NCI-H1930 (cell line): ENCODE measurements at places on chromosomes 1 and 21.
A peak's percentile ranks its signal among the peaks of the same experiment; 100 is the strongest.

DNA sequence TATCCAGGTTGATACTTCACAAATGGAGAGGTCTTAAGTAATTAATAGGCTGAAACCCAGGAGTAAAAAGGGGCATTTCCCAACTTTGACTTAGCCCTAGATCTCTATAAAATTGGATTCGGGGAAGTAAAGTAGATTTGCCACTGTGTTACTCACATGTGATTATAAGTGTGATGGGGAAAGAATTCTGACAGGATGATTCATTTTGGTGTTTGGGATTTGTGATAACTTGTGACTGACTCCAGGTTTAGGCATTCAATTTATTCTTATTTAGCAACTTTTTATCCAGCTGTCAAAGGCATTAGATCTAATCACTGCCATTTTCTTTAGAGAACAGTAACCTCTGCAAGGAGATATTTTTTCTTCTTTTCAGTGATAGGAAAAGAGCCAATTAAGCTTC, 175.5 kb downstream of the ASTN1 start:
- no peak for DNase-seq

- DNase-seq = peak; percentile 5
These were observed 40.8 kb upstream of the KCTD3 start for GRCh38 chr1:215526147-215526845.

GRCh38 chr1:53442299-53442698, 16.9 kb upstream of the DMRTB1 start:
- no peak for DNase-seq

GRCh38 chr1:10788592-10789006, 7.8 kb downstream of the CASZ1 start:
- no peak for DNase-seq

- no peak for DNase-seq
These were observed 48.7 kb downstream of the SPSB1 start for GRCh38 chr1:9341301-9341845.

DNA sequence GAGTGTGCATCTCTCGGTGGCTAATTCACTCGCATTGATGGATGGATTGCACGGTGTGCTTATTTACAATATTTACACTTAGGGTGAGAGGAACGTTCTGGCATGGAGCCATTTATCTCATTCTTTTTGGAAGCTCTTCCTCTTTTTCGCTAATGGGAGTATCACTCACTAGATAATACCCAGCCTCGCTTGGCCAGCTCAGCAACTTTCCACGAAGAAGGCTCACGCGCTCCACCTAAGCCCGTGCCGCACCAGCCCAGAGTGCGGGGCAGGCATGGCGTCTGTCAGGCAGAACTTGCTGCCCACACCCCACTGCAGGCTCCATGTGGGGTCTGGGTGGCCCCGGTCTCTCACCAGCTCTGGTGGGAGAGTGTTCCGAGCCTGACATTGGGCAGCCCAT, 484.9 kb downstream of the NPHP4 start:
- no peak for DNase-seq

- DNase-seq = no peak
These were observed 43.1 kb downstream of the FOXO6 start for GRCh38 chr1:41404308-41404761.

GRCh38 chr1:61450454-61450853, 274.5 kb downstream of the TM2D1 start:
- no peak for DNase-seq

GRCh38 chr21:46404306-46404705, 54.4 kb upstream of the DIP2A start:
- DNase-seq = no peak

GRCh38 chr1:224897529-224898327, 31.7 kb upstream of the DNAH14 start:
- DNase-seq = no peak

DNA sequence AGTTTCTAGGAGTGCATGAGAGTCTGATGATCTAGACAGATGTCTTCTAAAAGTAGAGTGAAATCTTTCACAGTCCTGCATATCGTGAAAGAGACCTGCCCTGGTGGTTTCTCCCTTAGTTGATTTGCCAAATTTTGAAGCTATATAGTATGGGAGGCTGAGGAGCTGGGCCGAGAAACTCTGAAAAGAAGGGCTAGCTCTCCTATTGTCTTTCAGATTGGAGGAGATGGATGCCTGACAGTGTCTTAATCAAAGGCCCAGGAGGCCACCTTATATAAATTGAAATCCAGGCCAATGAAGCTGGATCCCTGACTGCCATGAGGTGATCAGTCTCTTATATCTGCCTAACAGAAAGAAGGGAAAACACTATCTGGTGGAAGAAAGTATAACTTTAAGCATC, 18.4 kb upstream of the CD84 start:
- no peak for DNase-seq

GRCh38 chr1:22815421-22816066, 104.9 kb downstream of the EPHB2 start:
- DNase-seq = no peak

DNA sequence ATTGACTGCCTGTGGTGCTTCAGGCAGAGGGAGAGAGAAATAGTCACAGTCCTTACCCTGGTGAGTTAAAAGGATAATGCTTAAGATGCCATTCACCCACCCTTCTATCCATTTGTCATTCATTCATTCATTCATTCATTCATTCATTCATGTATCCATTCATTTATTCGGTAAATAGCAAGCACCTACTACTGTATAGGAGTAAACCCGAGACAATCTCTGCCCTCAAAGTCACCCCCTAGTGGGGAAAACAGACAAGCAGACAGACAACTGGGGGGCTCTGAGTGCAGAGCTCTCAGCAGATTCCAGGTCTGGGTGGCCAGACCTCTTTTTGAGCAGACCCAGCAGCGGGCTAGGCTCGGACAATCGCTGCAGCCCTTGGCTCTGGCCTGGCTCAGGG, 14.1 kb upstream of the ACTL8 start:
- DNase-seq = no peak

DNA sequence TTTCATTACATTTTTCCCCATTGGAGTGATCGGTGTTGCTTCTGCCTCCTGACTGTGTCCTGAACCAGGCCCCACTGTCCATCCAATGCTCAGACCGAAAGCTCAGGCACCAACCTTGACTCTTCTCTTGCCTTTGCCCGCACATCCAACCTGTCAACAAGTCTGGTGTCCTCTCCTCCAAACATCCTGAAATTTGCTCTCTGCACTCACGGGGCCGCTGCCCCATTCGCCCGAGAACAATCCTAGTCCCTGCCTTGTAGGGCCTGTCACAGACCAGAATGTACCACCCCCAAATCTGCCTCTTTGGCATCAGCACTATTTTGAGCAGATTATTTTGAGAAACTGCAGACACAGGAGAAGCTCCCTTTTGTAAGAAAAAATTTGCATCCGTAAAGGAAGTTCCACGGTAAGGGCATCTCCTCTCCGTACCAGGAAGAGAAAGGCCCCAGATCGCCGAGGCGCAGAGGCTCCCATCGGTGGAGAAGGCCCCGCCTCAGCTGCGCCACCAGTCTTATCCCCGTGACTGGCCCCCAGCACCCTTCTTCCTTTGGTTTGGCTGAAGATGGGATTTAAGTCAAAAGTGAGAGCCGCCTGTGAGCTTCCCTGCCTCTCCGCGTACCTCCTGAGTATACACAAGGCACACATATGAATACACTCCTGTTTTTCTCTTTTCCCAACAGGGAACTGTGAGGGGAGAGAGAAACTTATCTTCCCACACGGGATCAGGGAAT, 7.1 kb downstream of the MORN1 start:
- no peak for DNase-seq

DNA sequence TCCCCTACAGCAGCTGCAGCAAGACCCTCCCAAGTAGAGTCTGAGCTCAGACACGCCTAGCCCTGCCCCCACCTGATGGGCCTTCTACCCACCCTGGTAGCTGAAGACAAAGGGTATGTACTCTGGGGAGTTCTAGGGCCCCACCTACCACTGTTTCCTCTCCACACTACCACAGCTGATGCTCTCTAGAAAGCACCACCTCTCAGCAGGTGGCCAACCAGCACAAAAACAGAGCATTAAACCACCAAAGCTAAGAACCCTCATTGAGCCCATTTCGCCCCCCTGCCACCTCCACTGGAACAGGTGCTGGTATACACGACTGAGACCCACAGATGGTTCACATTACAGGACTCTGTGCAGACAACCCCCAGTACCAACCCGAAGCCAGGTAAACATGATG, 258.9 kb downstream of the SETD4 start:
- no peak for DNase-seq

GRCh38 chr1:31154000-31154631, 85.6 kb downstream of the NKAIN1 start:
- no peak for DNase-seq

- peak; percentile 36 for DNase-seq
These were observed 16.5 kb downstream of the STK40 start for GRCh38 chr1:36369061-36369861.

DNA sequence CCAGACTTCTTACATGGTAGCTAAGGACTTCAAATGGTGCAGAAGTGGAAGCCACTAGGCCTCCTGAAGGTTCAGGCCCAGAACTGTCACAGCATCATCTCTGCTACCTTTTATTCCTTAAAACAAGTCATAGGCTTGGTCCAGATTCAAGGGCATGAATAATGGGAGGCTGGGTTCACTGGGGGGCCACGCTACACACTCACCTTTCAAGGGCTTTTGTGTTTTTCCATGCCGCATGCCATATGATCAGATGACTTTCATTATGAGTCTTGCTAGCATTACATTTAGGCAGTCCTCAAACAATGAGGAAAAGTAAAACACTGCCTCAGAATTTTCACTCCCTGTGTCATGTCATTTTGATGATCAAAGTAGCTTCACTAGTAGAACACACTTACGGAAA, 83.4 kb downstream of the VPS26C start:
- DNase-seq = no peak

DNA sequence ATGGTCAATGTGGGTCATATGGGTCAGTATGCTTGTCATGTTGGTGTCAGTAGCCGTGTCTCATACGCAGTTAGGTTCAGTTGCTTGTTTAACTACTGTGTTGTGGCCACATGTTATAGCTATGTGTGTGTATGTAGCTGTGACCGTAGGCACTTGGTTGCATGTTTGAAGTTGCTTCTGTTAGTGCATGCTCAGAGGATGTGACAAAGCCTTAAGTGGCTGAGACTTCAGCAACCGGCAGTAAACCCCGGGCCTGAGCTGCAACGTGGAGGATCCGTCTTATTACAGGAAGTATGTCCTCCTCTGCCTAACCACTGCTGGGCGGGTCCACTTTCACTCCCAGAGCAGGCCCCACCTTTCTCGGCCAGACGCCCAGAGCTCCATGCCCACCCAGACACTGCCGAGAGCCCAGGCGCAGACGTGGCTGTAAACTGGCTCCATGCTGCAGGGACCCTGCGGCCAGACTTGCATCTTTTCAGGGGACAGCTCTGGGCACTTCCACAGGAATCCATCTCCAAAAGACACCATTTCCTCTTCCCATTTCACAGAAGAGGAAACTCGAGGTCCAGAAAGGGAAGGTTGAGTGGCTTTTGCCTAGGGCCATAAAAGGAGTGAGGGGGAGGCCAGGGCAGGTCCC, 2.2 kb downstream of the TCEA3 start:
- DNase-seq = no peak

DNA sequence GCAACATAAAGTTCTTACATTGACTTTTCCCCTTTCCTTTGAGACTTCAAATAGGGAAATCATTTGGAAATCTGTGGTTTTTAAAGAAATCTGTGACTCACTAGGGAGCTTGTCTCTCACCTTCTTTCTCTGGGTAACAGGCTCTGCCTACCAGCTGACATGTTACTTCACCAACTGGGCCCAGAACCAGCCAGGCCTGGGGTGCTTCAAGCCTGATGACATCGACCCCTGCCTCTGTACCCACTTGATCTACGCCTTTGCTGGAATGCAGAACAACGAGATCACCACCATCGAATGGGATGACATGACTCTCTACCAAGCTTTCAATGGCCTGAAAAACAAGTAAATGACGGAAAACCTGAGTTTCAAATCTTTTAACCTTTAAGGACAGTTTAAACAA, 9.2 kb upstream of the CHIA start:
- DNase-seq = no peak

DNA sequence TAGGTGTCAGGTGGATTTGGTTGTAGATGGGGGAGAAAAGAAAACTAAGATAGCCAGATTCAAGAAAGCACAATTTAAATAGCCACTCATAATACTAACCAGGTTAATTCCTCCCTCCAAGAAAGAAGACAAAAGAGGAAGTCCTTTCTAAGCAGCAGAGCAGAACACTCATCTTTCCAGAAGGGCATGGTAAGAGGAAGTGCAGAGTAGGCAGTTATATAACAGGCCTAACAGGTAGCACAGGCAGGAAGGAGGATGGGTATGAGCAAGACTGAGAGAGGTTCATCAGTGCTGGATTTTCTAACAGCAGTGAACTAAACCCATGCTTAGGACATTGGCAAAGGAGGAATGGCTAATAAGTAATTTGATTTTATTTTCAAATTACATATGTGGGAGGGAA, 517.5 kb downstream of the PLPP3 start:
- no peak for DNase-seq
